ENCODE measurements at places on chromosomes 2 and 18. TPM values are rescaled to one million over a fixed set of nuclear protein-coding genes. Genes with fewer than 3 reads are reported as not detected.

Gene ITPRIPL1
- total RNA-seq = 1.5 TPM

GRCh38 chr18:34901299-34901698, 139.9 kb upstream of the MAPRE2 start:
- DNase-seq = no peak

- no peak for DNase-seq
Measured at GRCh38 chr2:196266855-196267254, 95.5 kb upstream of the STK17B start.

DNA sequence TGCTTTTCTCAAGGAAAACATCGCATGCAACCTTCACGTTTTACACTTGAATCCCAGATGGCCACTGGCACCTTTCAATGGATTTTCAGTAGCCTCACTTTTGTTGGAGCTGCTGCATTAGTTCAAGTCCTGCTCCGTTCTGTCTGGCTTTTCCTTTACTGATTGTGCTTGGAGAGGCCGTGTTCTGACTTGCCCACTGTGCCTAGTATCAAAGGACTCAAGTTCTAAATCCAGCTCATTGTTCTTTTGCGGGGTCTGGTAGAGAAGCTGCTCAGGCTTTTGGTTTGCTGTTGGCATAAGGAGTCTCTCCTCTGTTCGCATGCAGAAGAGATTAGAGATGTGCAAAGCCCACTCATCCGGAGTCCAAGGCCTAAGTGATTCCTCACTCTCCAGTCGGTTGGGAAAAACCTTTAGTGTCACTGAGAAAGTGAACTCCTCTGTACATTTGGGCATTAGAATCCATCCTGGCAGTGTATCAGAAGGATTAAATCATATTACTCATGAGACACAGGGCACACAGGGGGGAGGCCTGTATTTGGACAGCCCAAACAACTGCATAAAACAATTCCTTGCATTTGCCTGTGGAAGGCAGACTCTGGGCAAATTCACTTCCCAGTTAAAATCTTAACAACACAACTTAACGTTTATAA, 69.7 kb downstream of the NCK2 start:
- no peak for DNase-seq

DNA sequence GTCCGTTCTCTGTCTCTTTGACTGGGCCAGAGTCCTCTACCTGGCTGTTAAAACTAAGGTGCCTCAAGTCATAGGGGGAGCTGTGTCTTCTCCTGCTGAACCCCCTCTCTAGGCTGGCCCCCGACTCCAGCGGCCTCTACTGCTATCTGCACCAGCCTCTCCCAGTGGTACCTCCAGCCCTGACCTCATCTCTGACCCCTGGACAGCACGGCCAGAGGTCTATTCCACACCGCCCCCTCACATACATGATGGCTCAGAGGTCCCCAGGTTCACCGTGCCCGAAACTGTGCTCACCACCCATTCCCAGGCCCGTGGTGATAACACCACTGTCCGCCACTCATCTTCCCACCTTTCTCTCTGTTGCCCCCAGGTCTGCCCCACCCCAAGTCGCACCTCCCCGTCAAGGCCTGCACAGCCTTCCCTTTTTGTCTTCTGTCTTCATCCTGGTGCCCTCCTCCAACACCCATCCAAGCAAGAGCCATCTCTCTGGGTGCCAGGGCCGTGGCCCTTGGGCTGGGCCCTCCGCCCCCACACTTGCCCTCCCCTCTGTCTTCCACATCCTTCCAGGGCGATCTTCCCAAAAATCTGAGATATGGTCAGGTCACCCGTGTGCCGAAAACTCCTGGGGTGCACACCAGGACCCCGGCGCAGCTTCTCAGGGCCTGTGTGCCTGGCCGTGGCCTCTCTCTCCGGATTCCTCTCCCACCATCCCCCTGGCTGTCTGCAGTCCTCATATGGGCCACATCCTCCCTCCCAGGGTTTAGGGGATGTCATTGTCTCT, 134.4 kb upstream of the ID2 start:
- no peak for DNase-seq

- no peak for DNase-seq
Measured at GRCh38 chr2:224257156-224257555, 144.8 kb downstream of the FAM124B start.

Gene IL1RL2
- 0.32 TPM for total RNA-seq

GRCh38 chr2:227827143-227827542, 13.5 kb downstream of the CCL20 start:
- no peak for DNase-seq

Data from right cardiac atrium (tissue), 5 donors.